Stimulated activated naive CD8-positive, alpha-beta T cell treated with anti-CD3 and anti-CD28 coated beads, Interleukin-15, Interleukin-2, amounts not matched to agents 100 U/mL and 50 U/mL, for 24 hours (primary cell): ENCODE measurements at places on chromosomes 12 and 14.

GRCh38 chr14:104034976-104035699, 50.4 kb upstream of the ASPG start:
- DNase-seq: no peak

GRCh38 chr12:92342574-92342973, 196.9 kb upstream of the BTG1 start:
- no peak for DNase-seq

DNA sequence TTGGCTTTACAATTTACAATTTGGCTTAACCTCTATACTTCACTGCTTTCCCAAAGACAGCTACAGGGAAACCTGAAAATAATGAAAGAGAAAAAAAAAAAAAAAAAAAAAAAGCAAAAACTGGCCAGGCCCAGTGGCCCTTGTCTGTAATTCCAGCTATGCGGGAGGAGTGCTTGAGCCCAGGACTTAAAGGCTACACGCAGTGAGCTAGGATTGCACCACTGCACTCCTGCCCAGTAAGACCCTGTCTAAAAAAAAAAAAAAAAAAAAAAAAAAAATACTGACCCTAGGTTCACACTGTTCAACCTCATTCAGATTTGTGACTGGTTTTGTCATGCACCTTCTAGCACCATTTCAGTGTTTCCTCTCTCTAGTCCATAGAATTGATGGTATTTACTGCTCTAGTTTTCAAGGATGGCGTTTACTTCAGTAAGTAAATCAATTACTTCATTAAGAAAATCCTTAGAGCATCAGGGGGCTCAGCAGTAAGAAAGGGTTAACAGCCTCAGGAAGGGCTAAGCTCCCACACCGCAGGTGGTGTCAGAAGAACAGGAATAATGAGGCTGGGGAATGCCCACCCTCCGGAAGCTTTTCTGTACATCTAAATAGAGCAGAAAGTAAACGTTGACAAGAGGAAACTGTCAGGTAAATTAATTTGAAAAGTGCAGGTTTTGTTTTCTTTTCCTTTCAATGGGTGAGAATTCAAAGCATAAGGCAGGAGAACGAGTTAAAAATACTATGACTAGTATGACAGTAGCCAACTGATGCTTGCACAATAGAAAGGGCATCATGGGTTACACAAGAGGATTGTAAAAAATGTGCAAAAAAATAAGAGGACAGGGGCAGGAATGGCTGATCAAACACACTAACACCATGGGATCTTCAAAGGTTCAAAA, 115.0 kb upstream of the MDM1 start:
- no peak for DNase-seq

DNA sequence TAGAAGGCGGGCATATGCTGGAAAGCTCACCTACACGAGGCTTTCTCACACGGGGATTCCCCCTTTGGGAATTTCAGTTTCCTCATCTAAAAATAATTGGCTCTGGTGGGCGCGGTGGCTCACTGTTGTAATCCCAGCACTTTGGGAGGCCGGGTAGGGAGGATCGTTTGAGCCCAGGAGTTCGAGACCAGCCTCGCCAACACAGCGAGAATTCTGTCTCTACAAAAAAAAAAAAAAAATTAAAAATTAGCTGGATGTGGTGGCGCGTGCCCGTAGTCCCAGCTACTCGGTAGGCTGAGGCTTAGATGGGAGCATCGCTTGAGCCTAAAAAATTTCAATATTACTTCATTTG, 400 bp upstream of the NDUFA12 start:
- DNase-seq: no peak

DNA sequence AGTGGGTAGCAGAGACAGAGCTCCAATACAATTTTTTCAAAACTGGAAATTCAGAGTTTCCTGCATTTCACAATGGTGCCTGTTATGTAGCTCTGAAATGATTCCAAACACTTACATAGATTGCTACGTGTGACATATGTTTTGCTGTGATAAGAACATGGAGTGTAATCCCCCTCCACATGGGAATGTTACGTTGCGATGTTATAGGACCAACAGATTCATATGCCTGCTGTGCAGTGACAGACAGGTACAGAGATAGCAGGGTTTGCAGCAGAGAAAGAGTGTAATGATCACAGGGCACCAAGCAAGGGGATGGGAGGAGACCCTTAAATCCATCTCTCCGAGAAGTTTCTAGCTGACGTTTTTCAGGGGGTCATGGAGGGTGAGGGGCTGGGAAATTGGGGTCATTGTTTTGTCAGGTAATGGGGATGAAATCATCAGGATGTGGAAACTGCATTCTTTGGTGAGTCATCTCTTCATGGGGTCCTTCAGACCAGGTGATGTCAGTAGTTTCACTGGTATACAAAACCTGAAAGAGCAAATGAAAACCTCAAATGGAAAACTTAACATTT, 76.6 kb upstream of the OSBPL8 start:
- DNase-seq: no peak

GRCh38 chr12:124847113-124848074, 16.3 kb downstream of the SCARB1 start:
- DNase-seq: no peak

GRCh38 chr12:92465786-92466295, 236.9 kb upstream of the PLEKHG7 start:
- no peak for DNase-seq

- peak; percentile 1 for DNase-seq
Measured at GRCh38 chr14:104119488-104120251, 18.7 kb upstream of the KIF26A start.

GRCh38 chr12:6626654-6627283, 9.0 kb downstream of the LPAR5 start:
- DNase-seq: no peak

DNA sequence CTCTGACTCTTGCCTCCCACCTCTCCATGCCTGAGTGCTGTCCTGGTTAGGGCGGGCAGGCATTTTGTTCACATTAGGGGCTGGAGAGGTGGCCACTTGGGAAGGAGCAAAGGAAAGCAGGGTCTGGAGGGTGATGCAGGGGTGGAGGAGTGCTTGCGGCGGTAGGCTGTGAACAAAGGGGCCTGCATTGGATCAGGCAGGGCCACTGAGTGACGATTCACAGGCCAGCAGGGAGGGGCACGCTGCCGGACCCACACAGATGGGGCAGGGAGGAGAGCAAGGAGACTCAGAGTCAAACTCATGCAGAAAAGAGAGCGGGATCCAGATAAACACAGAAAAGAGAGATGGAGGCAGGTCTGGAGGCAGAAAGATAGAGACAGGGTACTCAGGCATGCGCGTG, 58.4 kb upstream of the TBX3 start:
- DNase-seq: no peak

- no peak for DNase-seq
Measured at GRCh38 chr14:28820677-28821076, 54.1 kb downstream of the FOXG1 start.

- DNase-seq: no peak
Measured at GRCh38 chr12:105047308-105047707, 37.0 kb downstream of the ALDH1L2 start.

GRCh38 chr12:88764781-88765480, 184.7 kb upstream of the KITLG start:
- no peak for DNase-seq

GRCh38 chr12:87801860-87802720, 227.1 kb downstream of the C12orf50 start:
- no peak for DNase-seq
